ENCODE measurements at places on chromosomes 1 and 21. TPM values are rescaled to one million over a fixed set of nuclear protein-coding genes. Genes with fewer than 3 reads are reported as not detected.

CTTNBP2NL gene
- 13.0 TPM for total RNA-seq

MYOG gene
- total RNA-seq, result not detected

OR2T6 gene
- total RNA-seq, result not detected

ARTN gene
- total RNA-seq, result not detected

LRRIQ3 gene
- not detected for total RNA-seq

DNA sequence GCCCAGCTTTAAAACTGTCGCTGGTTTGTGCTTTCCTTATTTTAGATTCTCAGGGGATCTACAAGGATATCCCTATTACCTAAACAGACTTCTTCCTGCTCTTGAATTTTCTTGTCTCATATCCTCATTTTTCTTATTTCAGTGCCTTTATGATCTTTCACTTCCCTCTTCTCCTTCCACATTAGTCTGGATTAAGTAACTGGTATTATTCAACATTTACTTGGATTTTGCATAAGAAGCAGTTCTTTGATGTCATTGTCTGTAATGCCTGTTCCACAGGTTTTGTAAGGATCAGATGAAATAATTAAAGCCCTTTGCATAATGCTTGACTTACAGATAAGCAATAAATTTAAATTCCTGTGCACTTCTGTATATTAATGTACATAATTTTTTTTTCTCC, 26.5 kb downstream of the CXADR start:
- no peak for DNase-seq

GRCh38 chr1:244751271-244751895, 84.1 kb upstream of the COX20 start:
- no peak for DNase-seq

GRCh38 chr1:55041613-55042012, 2.3 kb downstream of the PCSK9 start:
- no peak for DNase-seq

DNA sequence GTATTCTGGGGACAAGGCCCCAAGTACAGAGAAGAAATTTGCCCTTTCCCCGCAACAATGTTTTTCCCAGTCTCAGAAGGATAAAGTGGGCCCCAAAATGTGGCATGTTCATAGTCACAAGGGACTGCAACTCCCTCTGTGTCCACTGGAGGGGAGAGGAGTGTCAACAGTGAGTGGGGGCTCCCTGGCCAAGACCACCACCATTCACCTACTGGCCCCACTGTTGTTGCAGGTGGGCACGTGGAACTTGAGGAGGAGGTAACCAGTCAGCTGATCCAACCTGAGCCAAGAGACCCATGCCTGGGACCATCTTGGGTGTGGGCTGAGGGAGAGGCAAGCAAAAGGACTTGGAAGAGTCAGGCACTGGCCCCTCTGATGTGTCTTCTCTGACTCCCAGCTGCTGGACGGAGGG, 777 bp downstream of the NUDT17 start:
- no peak for DNase-seq

DNA sequence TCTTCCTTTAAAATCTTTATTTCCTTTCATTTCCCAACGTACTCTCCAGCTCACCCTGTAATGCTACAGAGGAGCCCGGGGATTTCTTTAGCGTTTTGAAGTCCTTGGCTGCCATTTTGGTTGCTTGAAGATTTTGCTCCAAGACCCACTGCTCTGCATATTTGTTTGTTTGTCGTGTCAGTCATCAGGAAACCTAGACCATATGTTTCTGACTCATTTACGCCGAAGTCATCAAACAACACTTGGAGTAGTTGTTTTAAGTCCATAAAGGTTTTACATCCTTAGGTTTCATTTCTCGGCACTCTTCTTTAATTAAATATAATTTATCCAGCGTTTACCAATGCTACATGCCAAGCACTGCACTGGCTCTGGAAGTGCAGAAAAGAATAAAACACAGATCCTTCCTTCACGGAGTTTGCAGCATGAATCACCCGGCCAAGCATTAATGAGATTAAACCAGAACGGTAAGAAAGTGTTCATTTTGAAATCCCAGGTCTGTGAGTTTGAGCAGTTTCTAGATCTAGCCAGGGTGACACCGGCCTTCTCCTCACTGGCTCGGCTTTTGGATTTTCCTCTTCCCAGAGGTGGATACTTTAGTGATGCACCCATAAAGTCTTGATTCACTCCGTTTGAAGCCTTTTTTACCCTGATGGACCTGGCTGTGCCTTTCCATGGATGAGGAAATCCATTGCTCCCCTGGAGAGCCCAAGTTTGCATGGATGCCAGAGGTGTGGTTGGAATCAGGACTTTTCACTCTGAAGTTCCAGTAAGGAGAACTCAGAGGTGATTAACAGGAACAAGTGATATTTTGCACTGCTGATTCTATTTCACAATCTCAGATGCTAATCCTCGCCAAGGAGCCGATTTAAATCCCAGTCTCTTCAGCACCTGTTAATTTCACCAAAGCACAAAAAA, 109.3 kb downstream of the KAZN start:
- DNase-seq, result no peak

- no peak for DNase-seq
These were observed 16.2 kb downstream of the KRTAP10-1 start for GRCh38 chr21:44523567-44524413.

DNA sequence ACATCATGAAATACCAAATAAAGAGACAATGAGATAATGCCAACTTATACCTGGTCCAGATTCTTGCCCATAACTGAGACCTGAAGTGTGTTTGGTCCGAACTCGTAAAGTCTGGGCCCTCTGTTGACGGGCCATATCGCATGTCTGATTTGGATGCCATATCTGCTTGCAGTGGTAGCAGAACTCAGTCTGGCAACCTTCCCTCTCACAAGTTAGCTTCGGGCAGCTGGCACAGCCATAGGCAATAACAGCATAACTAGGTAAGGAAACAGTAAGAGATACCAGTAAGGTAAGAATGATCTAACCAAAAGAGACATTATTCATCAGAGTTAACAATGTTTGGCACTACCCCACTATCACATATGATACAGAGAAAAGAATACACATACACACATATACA, 15.1 kb downstream of the RNF19B start:
- no peak for DNase-seq

GRCh38 chr1:147912553-147912952, 10.0 kb downstream of the GJA8 start:
- DNase-seq, result no peak

- DNase-seq, result no peak
These were observed 140.9 kb downstream of the RHOU start for GRCh38 chr1:228876187-228876586.

DNA sequence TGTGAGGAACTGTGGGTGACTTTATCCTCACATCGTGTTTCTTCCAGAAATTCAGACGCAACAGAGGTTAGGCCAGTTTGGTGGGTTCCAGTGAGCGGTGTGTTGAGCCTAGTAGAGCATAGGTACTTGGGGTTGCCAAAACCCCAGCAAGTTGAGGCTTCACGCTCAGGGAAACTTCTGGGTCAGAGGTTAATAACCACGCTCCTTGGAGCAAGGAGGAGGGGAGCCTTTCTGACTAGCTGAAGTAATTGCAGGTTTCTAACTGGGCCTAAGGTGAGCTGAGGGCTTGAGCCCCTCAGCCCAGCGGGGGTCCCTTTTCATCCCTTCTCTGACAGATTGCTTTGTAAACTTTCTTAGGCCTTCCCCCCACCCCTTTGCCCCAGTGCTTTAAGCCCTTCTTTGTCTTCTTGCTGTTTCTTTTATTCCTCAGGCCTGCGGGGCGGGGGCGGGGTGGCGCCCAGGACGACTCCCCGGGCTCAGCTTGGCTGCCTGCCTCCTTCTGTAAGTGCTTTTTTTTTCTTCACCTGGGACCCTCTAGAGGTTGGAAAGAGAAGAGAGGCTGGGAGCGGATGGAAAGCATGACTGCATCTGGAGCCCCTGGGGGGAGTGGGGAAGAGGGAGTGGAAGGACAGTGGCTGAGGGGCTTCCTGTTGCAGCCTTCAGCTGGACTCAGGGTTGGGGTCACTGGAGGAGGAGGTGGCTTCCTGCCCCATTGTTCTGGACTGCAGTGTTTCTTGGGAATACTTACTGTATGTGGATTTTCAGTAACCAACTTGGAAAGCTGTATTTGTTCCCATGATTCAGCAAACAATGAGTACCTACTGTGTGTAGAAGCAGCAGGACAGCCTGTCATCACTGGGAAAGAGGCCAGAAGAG, 1.3 kb upstream of the ZNF436 start:
- DNase-seq, result no peak

- no peak for DNase-seq
These were observed 74.7 kb upstream of the AKT3 start for GRCh38 chr1:243924588-243925349.

GRCh38 chr1:51535006-51535592, 16.0 kb upstream of the EPS15 start:
- no peak for DNase-seq

DNA sequence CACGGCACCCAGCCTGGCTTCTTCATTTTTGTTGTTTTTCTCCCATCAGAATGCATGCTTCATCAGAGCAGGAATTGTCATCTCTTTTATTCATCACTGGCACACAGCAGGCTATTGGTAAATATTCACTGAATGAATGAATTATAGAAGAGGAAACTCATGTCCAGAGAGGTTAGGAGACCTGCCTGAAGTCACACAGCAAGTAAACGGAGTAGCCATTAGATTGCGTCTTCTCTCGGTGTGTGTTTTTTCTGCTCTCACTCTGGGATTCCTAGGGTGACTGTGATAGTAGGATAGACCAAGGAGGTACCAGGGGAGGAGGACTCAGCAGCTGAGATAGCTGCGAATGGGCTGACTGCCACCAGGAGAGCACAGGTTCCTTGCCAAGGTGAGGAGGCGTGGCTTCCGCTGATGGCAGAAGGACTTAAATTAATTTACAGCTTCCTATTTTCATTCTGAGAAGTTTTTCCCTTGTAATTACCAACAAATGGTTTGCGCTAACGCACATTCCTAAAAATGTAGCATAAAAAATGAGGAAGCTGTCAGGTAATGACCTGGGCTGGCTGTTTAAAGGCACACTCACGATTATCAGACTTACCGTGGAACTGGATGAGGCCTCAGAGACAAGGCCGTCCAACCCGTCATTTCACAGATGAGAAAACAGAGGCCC, 4.5 kb upstream of the NCMAP start:
- no peak for DNase-seq
